ENCODE measurements at places on chromosomes 2 and 18. TPM values are rescaled to one million over a fixed set of nuclear protein-coding genes. Genes with fewer than 3 reads are reported as not detected.

DNA sequence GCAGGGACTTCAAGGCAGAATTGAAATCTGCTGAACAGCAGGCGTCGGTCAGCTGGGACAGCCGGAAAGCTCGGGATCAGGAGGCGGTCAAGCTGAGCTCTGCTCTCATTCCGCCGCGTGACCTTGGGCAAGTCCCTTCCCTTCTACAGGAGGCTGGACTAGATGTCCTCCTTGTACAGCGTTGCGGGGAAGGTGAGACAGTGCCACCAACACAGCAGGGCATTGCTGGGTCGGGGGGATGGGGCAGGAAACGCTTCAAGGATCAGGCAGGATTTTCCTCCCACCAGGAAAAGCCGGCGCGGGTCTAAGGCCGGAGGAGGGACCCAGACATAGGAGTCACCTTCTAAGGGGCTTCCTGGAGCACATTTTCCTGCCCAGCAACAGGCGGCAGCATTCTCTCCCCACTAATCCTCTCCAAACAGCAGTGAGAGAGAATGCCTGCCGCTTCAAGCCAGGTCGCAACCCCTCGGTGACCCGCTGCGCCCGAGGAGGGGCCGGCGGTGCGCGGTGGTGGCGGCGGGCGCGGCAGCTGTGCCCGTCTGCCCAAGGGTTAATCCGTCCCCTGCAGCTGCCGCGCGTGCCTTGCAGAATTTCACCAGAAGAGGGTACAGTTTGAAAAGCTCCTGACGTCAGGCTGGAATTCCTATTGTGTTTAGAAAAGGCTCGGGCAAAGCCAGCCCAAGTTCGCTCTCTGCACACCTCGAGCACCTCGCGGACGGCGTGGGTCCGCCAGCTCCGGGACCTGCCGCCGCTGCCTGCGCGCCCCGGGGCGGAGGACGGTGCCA lies at the start of gene KCNF1:
Gene KCNF1 (plus strand): TSS at position 644 of the 785 bp plus-strand sequence. CDS start 493 bp downstream, outside the sequence.
- no peak within 1 kb of the TSS for H3K4me3 ChIP-seq
- no peak for DNase-seq
- H3K4me1 ChIP-seq, result no peaks in the 10 kb centered on the region
- no peak within 1 kb of the TSS for H3K27ac ChIP-seq
- H3K27me3 ChIP-seq, result no peaks in the 10 kb centered on the region
- no peaks in the 10 kb centered on the region for H3K36me3 ChIP-seq

GRCh38 chr18:79429785-79430281 lies 34.1 kb downstream of the NFATC1 start:
- H3K27me3 ChIP-seq, result no peaks in the 10 kb centered on the region
- no peaks in the 10 kb centered on the region for H3K4me1 ChIP-seq
- no peaks in the 10 kb centered on the region for H3K36me3 ChIP-seq
- no peak for DNase-seq

- DNase-seq, result no peak
- H3K36me3 ChIP-seq, result no peaks in the 10 kb centered on the region
- no peaks in the 10 kb centered on the region for H3K27me3 ChIP-seq
- H3K27ac ChIP-seq, result no peak overlapping the region
- no peak overlapping the region for H3K4me3 ChIP-seq
Observed at GRCh38 chr2:104432991-104433390, 420.9 kb upstream of the POU3F3 start.

GRCh38 chr2:114579542-114579941 lies 137.1 kb downstream of the DPP10 start:
- no peaks in the 10 kb centered on the region for H3K36me3 ChIP-seq
- H3K27me3 ChIP-seq, result no peaks in the 10 kb centered on the region
- H3K4me3 ChIP-seq, result no peak overlapping the region
- H3K27ac ChIP-seq, result no peak overlapping the region
- DNase-seq, result no peak

- H3K27ac ChIP-seq, result no peak overlapping the region
- no peaks in the 10 kb centered on the region for H3K36me3 ChIP-seq
- no peaks in the 10 kb centered on the region for H3K27me3 ChIP-seq
- peaks cover 7% of the 10 kb centered on the region for H3K4me1 ChIP-seq
- no peak overlapping the region for H3K4me3 ChIP-seq
Observed at GRCh38 chr2:42804891-42805290, 12.5 kb upstream of the HAAO start.

DNA sequence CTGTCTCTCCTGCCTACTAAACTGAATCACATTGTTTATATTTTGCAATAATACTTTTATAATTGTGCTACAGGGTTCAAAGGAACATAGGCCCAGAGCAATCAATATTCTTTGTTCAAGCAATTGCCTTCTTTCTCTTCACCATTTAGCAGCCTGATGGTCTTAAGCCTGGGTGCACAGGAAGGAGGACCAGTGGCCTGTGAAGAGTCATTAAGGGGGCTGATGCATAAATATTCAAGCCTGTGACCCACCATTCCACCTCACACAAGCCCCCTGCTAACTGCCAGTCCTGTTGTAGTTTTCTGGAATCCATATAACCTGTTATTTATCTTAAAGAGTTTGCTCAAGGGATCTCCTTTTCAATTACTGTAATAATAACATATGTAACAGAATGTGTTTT lies 56.0 kb downstream of the ABCA12 start:
- no peak overlapping the region for H3K4me3 ChIP-seq
- no peak overlapping the region for H3K27ac ChIP-seq
- no peak for DNase-seq
- H3K27me3 ChIP-seq, result no peaks in the 10 kb centered on the region

DNA sequence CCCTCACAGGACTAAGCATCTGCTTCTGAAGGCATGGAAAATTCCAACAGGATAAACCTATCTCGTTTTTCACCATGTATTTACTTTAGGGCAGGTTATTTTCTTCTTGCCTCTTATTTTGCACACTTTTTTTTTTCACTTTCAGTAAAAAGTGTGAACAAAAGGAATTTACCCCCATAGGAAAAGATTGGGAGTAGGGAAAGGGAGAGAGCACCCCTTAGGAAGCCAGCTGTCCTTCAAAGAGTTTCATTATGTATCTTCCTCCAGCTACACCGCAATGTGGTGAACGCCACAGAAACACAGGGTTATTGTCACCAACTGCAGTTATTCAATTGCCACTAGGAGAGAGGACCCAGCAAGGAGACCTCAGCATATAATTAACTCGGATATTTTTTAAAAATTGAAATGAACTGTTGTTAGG lies 286.2 kb upstream of the VRK2 start:
- no peak overlapping the region for H3K27ac ChIP-seq
- no peak overlapping the region for H3K4me3 ChIP-seq
- no peaks in the 10 kb centered on the region for H3K36me3 ChIP-seq
- no peaks in the 10 kb centered on the region for H3K27me3 ChIP-seq
- H3K4me1 ChIP-seq, result peaks cover 5% of the 10 kb centered on the region
- DNase-seq, result no peak

DNA sequence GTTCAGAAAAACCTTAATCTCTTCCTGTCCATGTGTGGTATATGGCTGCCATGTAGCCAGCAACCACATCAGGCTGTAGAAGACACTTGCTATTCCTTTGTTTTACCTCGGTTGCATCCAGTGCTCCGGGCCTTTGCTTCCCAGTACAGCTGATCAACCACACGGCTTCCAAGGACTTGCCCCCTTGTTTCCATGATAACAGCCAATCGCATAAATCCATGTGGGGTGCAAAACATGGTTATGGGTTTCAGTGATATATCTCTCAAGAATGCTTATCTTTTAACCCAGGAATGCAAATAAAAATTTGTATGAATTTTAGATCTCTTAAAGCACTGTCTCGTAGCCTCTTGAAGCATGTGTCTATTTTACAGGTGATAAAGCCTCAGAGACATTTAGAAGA lies 118.3 kb downstream of the MGAT5 start:
- DNase-seq, result no peak
- H3K4me1 ChIP-seq, result peaks cover 29% of the 10 kb centered on the region
- peak overlapping the region; percentile 60 for H3K27ac ChIP-seq
- H3K36me3 ChIP-seq, result no peaks in the 10 kb centered on the region
- H3K4me3 ChIP-seq, result no peak overlapping the region

- peaks cover 5% of the 10 kb centered on the region for H3K4me1 ChIP-seq
- peak overlapping the region; percentile 63 for H3K4me3 ChIP-seq
- H3K27me3 ChIP-seq, result no peaks in the 10 kb centered on the region
Observed at GRCh38 chr2:238845583-238846377, 2.1 kb upstream of the TWIST2 start.

DNA sequence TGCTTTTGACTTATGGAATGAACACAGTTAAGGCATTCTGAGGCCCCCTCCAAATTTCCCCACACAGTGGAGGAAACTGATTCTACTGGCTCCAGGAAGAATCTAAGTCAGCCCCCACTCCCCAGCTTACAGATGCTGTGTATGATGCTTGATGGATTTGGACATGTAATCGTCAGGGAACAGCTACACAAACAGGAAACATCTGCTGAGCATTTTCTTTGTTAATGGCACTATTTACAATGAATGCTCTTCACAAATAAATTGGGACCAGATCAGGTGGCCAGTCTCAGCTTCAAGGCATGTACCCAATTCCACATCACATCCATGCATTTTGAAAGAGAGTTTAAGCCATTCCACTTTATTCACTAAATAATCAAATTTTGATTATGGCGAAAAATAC lies 562.3 kb downstream of the SOX11 start:
- no peak overlapping the region for H3K27ac ChIP-seq
- no peak overlapping the region for H3K4me3 ChIP-seq
- no peaks in the 10 kb centered on the region for H3K27me3 ChIP-seq
- DNase-seq, result no peak
- H3K4me1 ChIP-seq, result no peaks in the 10 kb centered on the region

GRCh38 chr18:48197819-48198218 lies 211.4 kb downstream of the ZBTB7C start:
- DNase-seq, result no peak
- H3K4me3 ChIP-seq, result no peak overlapping the region
- H3K27ac ChIP-seq, result no peak overlapping the region

GRCh38 chr2:232795920-232796319 lies 19.6 kb upstream of the KCNJ13 start:
- no peak for DNase-seq
- no peaks in the 10 kb centered on the region for H3K36me3 ChIP-seq
- no peaks in the 10 kb centered on the region for H3K4me1 ChIP-seq
- H3K27me3 ChIP-seq, result no peaks in the 10 kb centered on the region

DNA sequence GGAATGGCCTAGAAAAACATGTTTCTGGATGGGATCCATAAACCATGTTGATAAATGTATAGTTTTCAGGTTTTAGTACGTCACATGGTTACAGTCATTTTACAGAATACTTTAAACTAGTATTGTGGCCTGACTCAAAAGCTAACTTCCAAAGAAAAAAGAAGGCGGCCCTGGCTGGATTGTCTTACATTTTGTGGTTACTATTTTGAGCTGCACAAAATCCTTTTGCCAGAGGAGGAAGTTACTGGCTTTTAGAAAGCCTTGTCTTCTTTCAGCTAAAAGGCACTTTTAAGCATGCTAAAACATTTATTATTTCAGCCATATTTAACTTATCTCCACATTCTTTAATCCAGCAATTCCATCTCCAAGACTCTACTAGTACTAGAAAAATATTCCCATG lies 227.9 kb downstream of the CDH2 start:
- no peak overlapping the region for H3K4me3 ChIP-seq
- H3K27me3 ChIP-seq, result no peaks in the 10 kb centered on the region
- H3K4me1 ChIP-seq, result peaks cover 2% of the 10 kb centered on the region
- no peak for DNase-seq
- H3K36me3 ChIP-seq, result no peaks in the 10 kb centered on the region

GRCh38 chr18:5516841-5517240 lies 27.0 kb downstream of the EPB41L3 start:
- H3K4me3 ChIP-seq, result no peak overlapping the region
- no peaks in the 10 kb centered on the region for H3K36me3 ChIP-seq
- H3K4me1 ChIP-seq, result no peaks in the 10 kb centered on the region
- DNase-seq, result no peak
- no peak overlapping the region for H3K27ac ChIP-seq
- H3K27me3 ChIP-seq, result no peaks in the 10 kb centered on the region

DNA sequence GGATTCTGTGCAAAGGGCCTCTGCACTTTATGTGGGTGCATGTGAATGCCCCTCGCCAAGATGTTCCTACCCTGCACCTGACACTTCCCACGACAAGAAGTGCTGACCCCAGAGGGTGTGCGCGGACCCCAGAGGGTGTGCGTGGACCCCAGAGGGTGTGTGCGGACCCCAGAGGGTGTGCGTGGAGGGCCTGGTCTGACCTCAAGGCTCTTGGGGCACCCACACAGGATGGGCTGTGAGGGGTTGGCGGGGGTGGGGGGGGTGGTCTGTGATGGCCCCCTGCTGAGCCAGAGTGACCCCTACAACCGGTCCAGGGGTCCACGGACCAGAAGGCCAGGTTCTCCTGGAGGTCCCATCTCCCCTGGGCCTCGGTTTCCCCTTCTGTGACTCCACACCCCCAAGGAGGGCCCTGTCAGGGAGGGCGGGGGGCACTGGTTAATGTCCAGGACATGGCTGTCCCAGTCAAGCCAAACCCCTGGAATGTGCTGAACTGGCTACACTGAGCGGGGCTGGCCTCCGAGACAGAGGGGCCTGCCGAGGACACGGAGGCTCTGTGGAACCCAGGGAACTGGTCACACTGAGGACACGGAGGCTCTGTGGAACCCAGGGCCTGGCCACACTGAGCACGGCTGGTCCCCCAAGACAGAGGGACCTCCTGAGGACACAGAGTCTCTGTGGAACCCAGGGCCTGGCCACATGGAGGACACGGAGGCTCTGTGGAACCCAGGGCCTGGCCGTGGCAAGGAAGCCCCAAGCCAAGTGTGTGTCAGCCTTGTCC lies 3.1 kb downstream of the NEU4 start:
- H3K27me3 ChIP-seq, result no peaks in the 10 kb centered on the region
- no peak overlapping the region for H3K27ac ChIP-seq
- no peaks in the 10 kb centered on the region for H3K4me1 ChIP-seq
- no peak for DNase-seq
- H3K4me3 ChIP-seq, result no peak overlapping the region
- no peaks in the 10 kb centered on the region for H3K36me3 ChIP-seq

- H3K27ac ChIP-seq, result no peak overlapping the region
- no peak overlapping the region for H3K4me3 ChIP-seq
- no peak for DNase-seq
- H3K36me3 ChIP-seq, result no peaks in the 10 kb centered on the region
- H3K4me1 ChIP-seq, result no peaks in the 10 kb centered on the region
Observed at GRCh38 chr2:203648273-203648672, 58.2 kb upstream of the CD28 start.

Gene TWIST2
- total RNA-seq, result 78.9 TPM

Gene MZT2A
- total RNA-seq, result 91.2 TPM

Gene STK25
- total RNA-seq, result 98.4 TPM

Gene RNF25
- 25.7 TPM for total RNA-seq

Gene LYPD6
- 2.4 TPM for total RNA-seq

Gene EVA1A
- total RNA-seq, result 5.0 TPM
